Activated naive CD8-positive, alpha-beta T cell treated with anti-CD3 and anti-CD28 coated beads, Interleukin-2, amount 10 ng/mL, durations not matched to agents 7 days and 5 days (primary cell): ENCODE measurements at places on chromosomes 5 and 9. TPM values are rescaled to one million over a fixed set of nuclear protein-coding genes. Genes with fewer than 3 reads are reported as not detected.

Gene MELK
- total RNA-seq = 48.1 TPM

DNA sequence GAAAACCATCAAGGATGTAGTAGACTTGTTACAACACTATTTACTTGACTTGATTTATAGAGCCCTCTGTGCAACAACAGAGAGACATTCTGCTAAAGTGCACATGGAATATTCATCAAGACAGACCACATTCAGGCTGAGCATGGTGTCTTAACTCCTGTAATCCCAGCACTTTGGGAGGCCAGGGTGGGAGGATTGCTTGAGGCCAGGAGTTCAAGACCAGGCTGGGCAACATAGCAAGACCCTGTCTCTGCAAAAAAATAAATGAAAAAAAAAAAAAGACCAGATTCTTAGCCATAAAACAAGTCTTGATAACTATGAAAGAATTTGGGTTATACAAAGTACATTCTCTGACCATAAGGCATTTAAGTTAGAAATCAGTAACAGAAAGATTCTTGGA is 25.3 kb downstream of the DENND4C start:
- no peak for DNase-seq
- no peak overlapping the region for H3K27ac ChIP-seq
- no peaks in the 10 kb centered on the region for H3K27me3 ChIP-seq
- peaks cover 13% of the 10 kb centered on the region for H3K36me3 ChIP-seq

DNA sequence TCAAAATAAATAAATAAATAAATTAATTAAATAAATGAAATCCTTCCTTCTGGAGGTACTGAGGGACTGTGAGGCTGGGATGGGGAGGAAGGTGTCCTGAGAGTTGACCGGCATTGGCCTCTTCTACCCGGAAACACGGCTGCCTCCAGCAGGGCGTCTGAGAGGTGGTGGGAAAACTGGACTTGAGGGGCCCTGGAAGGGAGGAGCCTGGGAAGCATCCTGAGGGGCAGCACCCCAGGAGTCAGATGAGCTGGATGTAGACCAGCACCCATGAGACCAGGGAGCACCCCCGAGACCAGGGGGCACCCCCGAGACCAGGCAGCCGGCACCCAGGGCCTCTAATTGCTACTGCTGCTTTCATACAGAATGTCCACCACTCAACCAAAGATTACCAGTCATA is 8.8 kb upstream of the NSMF start:
- H3K27me3 ChIP-seq = peaks cover 20% of the 10 kb centered on the region
- no peak for DNase-seq
- H3K4me1 ChIP-seq = peaks cover 11% of the 10 kb centered on the region
- no peak overlapping the region for H3K4me3 ChIP-seq
- no peak overlapping the region for H3K27ac ChIP-seq

- H3K27ac ChIP-seq = no peak overlapping the region
- DNase-seq = no peak
- H3K4me3 ChIP-seq = no peak overlapping the region
- no peaks in the 10 kb centered on the region for H3K36me3 ChIP-seq
- H3K27me3 ChIP-seq = peaks cover 31% of the 10 kb centered on the region
Measured at GRCh38 chr5:156682971-156683370, 167.1 kb upstream of the PPP1R2B start.

Gene PCDHB6
- not detected for total RNA-seq
